Motor neuron (in vitro differentiated cells): ENCODE measurements at places on chromosomes 6 and 20.

GRCh38 chr6:31502586-31502985 lies 4.6 kb downstream of the MICB start:
- no peak for ATAC-seq

DNA sequence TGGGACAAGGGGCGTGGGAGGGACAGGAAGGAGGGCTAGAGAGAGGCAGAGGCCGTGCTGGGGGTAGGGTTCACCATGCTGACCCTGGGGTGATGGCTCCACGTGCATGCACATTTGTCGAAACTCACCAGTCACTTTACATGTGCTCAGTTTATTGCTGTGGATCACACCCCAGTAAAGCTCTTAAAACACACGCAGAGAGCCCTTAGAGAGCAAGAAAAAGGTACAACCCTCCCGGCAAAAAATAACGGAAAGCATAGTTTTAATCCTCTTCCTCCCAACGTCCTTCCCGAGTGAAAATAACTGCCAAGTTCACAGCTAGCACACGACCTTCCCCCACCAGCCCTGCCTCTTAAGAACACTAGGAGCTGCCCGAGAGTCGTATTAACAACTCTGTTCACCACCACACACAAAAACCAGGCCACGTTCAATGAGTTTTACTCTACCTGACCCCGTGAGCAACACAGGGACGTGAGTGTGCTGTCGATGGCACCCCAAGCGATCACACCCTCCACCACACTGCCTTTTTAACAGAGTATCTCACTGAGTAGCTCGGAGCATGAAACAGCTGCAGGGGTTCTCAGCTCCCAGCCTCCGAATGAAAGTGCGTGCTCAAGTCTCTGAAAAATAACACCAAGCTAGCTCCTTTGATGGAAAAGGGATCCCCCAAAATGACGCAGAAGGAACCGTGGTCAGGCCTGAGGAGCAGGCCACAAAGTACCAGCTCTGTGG lies 39.7 kb downstream of the TAF4 start:
- ATAC-seq, result peak; percentile 76

- ATAC-seq, result no peak
These were observed 177.8 kb downstream of the OGFRL1 start for GRCh38 chr6:71466362-71466761.

DNA sequence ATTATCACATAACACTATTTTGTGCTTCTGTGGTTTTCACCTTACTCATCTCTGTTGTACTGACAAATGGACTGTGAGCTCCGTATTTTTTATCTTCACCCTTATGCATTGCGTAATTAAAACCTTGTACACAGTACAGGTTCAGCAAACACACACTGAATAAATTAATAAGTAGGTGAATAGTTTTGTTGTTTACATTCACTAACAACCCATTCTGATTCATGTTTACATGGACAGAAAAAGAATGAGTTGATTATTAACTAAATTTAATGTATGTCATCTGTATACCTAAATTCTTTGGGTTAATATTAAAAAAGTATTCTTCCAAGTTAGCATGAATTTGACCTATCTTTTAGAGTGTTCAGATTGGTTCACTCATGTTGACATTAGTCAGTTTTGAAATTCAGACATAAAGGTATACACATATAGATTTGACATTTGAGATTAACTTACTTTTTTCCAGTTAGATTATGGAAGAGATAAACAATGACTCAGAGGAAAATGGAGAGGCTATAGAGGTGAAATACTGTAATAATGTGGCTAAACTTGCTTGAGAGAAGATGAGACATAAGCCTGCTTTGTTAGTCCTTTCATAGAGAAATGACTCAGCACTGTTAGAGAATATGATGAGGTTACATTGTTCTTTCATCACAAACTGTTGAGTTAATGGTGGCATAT lies 541.7 kb upstream of the FLRT3 start:
- peak; percentile 98 for ATAC-seq

- no peak for ATAC-seq
These were observed 154.6 kb downstream of the SASH1 start for GRCh38 chr6:148497257-148497656.

DNA sequence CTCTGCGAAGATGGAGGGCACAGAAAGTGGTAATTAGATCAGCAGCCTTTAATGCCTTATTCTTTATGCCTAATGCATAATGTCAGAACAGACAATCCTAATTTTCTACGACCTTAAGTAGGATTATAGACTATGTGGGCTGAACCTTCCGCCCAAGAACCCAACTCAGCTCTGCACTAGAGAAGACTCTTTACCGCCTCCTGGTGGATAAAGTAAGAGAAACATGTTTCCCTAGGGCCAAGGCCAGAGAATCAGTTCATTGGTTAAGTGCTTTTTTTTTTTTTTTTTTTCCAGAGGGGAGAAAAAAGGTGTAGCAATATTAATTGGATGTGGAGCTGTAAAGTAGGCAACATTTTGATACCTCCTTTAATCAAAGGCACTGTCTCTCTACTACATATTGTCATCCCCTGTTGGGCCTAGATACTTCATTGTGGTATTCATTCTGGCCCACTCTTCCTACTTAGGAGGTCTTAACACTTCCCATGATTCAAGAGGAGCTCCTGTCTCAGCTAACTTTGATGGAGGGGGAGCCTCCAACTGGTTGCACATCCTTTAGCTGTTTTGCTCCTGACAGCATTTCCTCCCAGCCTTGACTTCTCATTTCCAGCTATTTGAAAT lies 124.9 kb upstream of the NRN1 start:
- ATAC-seq, result no peak

- ATAC-seq, result no peak
These were observed 95.2 kb downstream of the JAG1 start for GRCh38 chr20:10578607-10579006.

GRCh38 chr6:130162421-130162820 lies 60.3 kb downstream of the SAMD3 start:
- ATAC-seq, result no peak

- ATAC-seq, result no peak
These were observed 13.7 kb upstream of the COL19A1 start for GRCh38 chr6:69852706-69853105.

DNA sequence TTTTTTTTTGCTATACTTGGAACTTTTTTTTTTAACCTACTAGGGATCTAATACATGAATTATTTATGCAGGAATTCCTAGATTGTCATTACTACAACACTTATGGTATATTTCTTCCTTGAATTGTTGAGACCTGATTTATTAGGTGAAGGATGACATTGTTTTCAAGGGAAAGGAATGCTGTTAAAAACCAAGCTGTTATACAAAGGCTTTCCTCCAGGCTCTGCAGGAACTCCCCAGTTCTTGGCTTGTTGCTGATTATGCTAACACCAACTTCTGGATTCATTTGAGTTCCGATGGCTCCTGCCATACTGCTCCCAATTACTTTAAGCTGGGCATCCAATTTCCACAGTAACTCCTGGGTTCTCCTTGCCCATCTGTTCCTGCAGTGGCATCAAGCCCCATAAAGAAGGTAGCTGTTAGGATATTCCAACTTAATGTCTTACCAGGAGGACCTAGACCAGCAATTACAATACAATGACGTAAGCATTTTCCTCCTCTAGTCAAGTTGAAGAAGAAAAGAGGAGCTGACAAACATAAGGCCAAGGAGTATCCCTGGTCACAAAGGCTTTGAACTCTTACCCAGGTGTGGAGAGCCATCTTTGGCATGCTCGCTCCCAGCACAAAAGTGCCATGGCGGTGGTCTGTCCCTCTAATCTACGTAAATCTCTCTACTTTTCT lies 215.9 kb upstream of the AGPAT4 start:
- ATAC-seq, result no peak

DNA sequence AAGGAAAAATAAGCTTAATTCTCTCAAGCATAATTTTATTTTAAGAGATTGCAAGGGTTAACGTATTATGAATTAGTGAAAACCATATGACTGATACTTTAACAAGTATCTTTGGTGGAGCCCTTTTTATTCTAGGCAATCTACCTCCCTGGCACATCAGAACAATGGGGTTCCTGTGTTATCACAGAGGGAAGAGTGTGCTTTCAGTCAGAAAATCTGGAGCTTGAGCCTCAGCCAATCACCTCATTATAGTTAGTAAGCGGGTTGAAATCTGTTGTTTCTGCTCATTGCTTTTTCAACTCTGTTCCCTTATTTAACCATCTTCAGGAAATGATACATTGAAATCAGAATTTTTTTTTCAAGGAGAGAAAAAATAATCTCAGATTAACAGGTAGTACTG lies 391 bp downstream of the ADGRF1 start:
- no peak for ATAC-seq

DNA sequence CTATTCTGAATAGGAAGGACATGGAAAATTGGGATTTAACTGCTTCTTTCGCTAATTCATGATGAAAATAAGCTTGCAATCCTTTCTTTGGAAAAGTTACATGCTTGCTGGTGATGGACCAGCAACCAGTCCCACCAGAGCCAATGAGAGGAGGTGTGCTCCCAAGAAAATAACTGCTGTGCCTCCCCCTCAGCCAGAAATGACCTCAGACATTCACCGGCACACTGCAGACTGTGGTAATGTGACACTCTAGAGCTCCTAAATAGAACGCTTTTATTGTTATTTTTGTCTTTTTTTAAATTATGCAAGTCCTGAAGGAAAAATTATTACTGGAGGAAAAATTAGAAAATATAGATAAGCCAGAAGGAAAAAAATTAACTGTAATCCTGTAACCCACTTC lies 2.6 kb downstream of the PYGB start:
- no peak for ATAC-seq

GRCh38 chr6:31702405-31702818 lies 712 bp downstream of the ABHD16A start:
- peak; percentile 4 for ATAC-seq

DNA sequence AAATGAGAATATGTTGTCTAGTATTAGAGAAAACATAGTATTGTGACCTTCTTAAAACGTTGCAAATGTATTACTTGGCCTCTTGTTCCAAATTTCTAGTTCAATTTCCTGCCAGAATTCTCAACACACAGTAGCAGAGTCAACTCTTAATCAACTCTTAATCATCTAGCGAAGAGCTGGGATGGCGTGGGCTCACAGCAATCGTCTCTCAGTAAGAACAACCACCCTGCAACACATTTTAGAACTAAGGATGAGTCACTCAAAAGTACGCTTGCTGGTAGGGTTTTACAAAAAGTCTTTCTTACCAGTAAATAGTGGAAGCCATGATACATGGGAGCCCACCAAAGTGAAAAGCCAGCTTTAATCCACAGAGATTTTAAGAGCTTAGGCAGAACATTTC lies 24.6 kb downstream of the GPR6 start:
- ATAC-seq, result no peak

- ATAC-seq, result no peak
These were observed 149.5 kb upstream of the NEDD9 start for GRCh38 chr6:11381801-11382513.

- no peak for ATAC-seq
These were observed 11.5 kb downstream of the TMEM63B start for GRCh38 chr6:44138717-44139350.

DNA sequence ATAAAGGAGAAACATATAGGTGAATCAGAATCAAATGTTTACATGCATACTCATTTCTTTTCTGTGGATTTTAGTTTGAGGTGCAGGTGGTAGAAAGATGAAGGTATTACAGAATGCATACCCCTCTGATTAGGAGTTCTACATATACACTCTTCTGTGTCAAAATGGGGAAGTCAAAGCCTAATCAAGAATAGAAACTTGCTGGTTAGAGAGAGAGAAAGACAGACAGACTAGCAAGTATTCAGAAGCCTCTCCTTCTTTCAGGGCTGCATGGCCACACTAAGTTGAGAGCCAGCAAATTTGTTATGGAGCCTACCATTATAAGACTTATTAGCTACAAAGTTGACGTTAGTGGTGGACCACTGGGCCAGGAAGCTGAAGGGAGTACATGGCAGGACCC lies 358.3 kb upstream of the EYS start:
- ATAC-seq, result no peak

DNA sequence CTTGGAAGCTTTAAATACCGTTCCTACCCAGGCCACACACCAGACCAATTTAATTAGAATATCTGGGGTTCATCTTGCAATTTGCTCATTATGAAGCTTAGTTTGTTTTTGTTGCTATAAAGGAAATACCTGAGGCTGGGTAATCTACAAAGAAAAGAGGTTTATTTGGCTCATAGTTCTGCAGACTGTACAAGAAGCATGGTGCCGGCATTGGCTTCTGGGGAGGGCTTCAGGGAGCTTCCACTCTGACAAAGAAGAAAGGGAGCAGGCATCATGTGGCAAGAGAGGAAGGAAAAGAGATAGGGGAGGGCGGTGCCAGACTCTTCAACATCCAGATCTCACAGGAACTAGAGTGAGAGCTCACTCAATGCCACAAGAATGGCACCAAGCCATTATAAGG lies 73.6 kb downstream of the RNF182 start:
- no peak for ATAC-seq

DNA sequence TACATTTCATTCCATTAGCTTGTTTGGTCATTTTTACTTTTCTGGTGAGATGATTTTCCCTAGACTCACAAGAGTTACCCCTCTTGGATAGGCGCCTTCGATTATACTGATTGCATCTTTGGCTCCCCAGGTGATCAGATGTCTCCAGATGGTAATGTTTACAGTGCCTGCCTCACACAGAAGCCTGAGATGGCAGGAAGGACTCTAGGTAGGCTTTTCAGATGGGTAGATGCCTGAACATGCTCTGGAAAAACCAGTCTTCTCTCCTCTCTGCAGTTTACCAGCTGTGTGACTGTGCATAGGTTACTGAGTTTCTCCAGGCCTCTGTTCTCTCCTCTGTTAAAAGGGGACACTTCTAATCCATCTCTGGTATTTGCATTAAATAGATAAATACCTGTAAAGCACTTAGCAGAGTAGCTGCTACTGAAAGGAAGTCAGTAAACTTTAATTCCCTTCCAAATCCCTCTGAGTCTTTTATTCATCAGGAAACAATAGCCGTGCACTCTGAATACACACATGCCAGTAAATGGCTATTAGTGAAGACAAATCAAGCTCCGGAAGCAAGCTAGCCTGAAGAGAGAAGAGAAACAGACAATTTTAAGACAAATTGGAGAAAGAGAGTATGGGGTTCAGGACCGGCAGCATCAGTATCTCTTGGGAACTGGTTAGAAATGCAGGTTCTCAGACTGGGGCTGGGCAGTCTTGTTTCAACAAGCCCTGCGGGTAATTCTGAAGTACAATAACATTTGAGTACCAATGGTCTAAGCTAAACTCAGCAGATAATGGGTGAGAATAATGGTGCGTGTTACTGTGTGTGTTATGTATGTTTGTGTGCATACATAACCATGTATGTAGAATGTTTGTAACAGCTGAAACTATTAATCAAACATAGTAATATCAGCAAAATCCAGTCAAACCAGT lies 139.4 kb downstream of the UST start:
- peak; percentile 50 for ATAC-seq

- ATAC-seq, result no peak
These were observed 94.7 kb downstream of the CLIC5 start for GRCh38 chr6:45920819-45921511.

GRCh38 chr6:138044458-138044857 lies 62.8 kb downstream of the PERP start:
- no peak for ATAC-seq
